ENCODE measurements at places on chromosomes 11 and 22. TPM values are rescaled to one million over a fixed set of nuclear protein-coding genes. Genes with fewer than 3 reads are reported as not detected.

The SLC25A18 gene
- polyA plus RNA-seq = 2.3 TPM

The APOL5 gene
- not detected for polyA plus RNA-seq

The CARD18 gene
- not detected for polyA plus RNA-seq

The CECR2 gene
- 0.37 TPM for polyA plus RNA-seq

The RIMBP3B gene
- polyA plus RNA-seq = not detected

The TIMM10B gene
- polyA plus RNA-seq = 12.1 TPM
